ENCODE measurements at places on chromosomes 6 and 20. TPM values are rescaled to one million over a fixed set of nuclear protein-coding genes. Genes with fewer than 3 reads are reported as not detected.
A peak's percentile ranks its signal among the peaks of the same experiment; 100 is the strongest.

HCRTR2 gene
- total RNA-seq = not detected

- DNase-seq = no peak
Observed at GRCh38 chr6:152232501-152233151, 404.5 kb downstream of the SYNE1 start.

GRCh38 chr6:112760831-112761230 lies 413.7 kb downstream of the RFPL4B start:
- DNase-seq = no peak

DNA sequence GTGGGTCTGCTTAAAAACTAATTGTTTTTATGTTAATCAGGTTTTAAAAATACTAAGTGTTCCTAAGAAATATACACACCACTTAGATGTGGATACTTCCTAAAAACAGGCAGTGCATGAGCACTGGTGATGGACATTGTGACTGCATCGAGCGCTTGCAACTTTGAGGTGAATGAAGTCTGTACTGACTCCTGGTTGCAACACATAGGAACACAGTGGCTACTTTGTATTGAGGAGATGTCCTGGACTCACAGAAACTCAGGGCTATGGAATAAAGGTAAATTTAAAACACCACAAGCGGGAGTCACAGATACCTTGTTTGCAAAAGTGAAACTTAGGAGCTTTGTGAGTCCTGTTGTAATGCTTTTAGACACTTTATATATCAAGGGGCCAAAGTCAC lies 55.6 kb upstream of the POLR1H start:
- no peak for DNase-seq

DNA sequence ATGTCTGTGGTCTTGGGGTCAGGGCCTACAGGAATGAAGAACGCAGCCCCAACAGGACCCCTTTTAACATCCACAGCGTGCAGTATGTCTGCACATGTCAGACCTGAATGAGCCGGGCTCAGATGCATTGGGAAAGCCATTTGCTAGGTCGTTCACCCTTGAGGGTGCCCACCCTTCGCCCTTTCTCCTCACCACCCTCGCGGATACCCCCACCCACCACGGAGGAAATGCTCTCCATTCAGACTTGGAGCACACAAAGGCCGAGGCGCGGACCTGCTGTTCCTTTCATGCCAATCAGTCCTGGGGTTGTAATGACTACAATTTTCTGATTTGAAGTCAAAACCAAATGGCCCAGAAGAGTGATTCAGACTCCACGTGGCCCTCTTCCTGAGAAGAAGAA lies 62.7 kb downstream of the EDN3 start:
- no peak for DNase-seq

DNA sequence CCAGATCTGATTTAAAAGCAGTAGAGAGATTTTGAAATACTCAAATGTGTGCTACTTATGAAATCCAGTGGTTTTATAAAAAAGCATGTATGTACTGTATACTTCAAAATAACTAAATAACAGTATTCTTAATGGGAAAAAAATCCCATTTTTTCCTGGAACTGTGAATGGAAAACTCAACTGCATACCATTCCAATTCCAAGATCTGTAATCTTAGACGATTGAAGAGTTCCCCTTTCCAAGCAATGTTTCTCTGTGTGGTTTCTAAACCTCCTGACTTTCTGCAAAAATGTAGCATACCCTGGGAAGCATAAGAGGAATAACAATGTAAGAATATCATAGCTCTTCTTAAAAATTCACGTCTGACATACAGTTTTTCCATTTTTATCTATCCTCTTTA lies 40.3 kb upstream of the HIVEP2 start:
- no peak for DNase-seq

- no peak for DNase-seq
Observed at GRCh38 chr6:66336176-66336575, 629.1 kb upstream of the EYS start.

- DNase-seq = no peak
Observed at GRCh38 chr6:20440296-20440695, 38.6 kb downstream of the E2F3 start.

GRCh38 chr6:156154896-156155295 lies 622.3 kb upstream of the ARID1B start:
- no peak for DNase-seq

GRCh38 chr6:149317644-149318571 lies at the start of gene TAB2:
Gene TAB2, plus strand, starts transcription at chr6:149317712. Its CDS starts 52,286 bp downstream, at chr6:149369998.
- peak; percentile 54 for DNase-seq

- no peak for DNase-seq
Observed at GRCh38 chr20:46991880-46992639, 97.4 kb downstream of the EYA2 start.
